Fibroblast of lung (primary cell): ENCODE measurements at places on chromosomes 11 and 22. TPM values are rescaled to one million over a fixed set of nuclear protein-coding genes. Genes with fewer than 3 reads are reported as not detected.
A peak's percentile ranks its signal among the peaks of the same experiment; 100 is the strongest.

RAB39A gene
- total RNA-seq, result not detected in 2 replicates

BRD1 gene
- total RNA-seq, result 23.9 and 26.6 TPM in 2 replicates

DNA sequence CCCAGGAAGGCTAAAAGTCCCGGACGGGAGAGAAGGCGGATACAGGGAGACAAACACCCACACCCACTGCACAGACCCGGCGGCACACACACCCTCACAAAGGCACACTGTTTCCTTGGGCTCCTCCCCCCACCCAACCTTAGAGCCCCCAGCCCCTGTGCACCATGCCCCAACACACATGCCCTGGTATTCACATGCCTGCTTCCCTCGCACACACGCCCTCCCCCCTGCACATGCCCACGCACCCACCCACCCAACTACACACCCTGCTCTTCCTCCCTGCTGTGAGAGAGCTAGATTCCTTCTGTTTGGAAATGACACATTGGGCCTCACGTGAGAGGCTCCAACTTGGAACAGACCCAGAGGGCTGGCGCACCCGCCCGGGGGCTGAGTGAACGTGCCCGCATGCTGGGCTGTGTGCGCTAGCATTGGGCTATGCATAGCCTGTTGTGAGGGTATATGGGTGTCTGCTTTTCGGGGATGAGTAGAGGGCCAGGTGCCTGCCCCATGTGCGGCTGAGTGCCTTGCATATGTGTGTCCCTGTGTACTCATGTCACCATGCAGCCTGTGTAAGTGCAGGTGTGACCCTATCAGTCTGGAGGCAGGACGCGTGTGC is 518 bp upstream of the CHRM1 start:
- no peak for DNase-seq

- DNase-seq, result peak; percentile 36
These were observed 3.1 kb downstream of the ASRGL1 start for GRCh38 chr11:62340269-62340901.

APOBEC3G gene
- 21.8 and 22.1 TPM in 2 replicates for total RNA-seq

- DNase-seq, result no peak
These were observed 260.8 kb downstream of the MIAT start for GRCh38 chr22:26918226-26918625.

GRCh38 chr11:84906995-84907394 is 720.1 kb downstream of the DLG2 start:
- peak; percentile 83 for DNase-seq

DNA sequence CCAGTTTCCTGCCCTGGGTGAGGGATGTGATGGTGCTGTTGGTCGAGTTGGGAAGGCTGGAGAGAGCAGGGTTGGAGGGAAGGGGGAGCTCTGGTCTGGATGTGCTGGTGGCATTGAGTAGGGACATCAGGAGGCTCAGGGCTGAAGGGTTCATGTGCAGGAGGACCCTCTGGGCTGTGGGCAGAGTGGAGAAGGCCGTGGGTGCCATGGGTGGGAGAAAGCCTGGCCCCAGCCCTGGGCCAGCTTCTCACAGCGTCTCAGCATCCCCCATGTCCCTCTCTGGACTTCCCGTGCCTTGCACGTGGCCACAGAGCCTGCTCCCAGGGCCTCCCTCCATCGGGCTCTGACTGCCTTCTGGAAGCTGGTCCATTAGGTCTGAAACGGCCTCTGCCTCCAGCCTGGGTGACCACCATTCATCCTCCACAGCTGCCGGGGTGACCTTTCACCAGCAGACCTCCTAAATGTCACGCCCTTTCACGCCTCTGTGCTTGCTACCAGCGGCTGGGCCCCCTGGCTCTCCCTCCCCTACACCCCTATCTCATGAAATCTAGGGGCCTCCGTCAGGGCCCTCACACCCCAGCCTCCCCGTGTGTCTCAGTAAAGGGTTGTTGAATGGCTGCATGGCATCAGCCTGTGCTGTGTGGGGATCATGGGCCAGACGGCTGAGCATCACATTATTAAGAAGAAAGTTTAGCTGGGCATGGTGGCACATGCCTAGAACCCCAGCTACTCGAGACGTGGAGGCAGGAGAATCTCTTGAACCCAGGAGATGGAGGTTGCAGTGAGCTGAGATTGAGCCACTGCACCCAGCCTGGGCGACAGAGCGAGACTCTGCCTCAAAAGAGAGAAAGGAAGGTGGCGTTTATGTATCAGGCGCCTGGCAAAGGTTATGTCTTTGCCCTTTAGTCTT is 25.5 kb downstream of the MYO7A start:
- DNase-seq, result no peak

DNA sequence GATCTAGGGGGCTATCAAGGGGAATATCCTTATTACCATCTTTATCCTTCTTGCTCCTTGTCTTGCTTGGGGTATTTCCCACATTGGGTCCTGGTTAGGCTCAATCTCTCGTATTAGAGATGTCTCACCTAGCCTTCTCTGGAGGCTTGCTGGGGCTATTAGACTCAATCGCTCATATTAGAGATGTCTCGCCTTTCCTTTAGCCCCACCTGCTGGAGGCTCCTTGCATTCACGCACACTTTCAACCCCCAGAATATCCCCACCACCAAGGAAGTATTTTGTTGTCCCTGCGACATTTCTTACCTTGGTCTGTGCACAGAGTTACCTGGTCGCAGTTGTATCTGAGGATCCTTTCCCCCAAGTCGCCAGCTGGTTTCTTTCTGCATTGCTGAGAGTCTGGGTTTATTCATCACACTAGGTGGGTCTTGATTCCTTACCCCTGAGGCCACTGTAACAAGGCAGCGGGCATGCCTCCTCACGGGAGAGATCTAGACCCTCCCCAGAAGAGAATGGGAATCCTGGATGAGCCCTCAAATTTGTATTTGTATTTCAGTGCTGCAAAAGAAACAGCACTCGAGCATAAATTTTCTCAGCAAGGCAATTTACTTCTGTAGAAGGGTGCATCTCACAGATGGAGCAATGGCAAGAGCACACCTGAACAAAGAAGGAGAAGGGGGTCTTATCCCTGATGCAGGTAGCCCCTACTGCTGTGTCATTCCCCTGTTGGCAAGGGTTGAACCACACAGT is 15.9 kb upstream of the HYLS1 start:
- DNase-seq, result peak; percentile 22

DNA sequence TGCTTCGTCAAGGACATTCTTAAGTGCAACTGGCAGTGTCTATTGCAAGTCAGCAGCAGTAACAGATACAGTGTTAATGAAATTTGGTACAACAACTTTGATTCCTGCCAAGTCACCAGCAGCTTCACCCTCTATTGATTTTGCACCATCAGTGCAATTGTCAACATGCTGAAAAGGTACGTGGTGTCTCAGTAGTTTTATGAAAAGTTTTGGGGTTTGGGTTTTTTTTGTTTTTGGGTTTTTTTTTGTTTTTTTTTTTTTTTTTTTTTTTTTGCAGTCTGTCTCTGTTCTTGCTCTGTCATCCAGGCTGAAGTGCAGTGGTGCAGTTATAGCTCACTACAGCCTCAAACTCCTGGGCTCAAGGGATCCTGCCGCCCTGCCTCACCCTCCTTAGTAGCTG is 19.1 kb upstream of the GRIK4 start:
- DNase-seq, result no peak

- DNase-seq, result no peak
These were observed 28.2 kb downstream of the HEPHL1 start for GRCh38 chr11:94049351-94049750.

DNA sequence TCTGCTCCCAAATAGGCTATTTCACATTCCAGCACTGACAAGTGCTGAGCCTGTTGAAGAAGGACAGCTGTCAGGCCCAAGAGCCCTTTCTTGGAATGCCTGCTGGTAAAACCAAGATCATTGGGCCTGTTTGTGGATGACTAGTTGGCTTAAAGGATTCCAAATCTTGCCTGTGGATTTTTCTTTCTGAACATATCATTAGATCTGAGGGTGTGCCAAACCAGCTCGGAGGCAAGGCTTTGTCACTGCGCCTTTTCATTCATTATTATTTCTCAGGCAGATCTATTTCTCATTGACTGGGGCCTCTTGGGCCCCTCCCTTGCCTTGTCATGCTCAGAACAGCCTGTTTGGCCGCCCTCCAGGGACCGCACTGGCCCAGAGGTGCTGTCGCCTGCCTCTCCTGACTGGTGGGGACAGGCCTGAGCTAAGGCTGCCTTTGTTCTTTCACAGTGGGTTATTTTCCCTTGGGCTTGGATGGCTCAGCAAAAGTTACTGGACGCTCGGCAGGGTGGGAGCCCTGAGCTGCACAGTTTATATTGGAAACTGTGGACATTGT is 222.7 kb upstream of the SESN3 start:
- peak; percentile 46 for DNase-seq

GRCh38 chr11:73409431-73409830 is 33.2 kb downstream of the RELT start:
- DNase-seq, result no peak

DNA sequence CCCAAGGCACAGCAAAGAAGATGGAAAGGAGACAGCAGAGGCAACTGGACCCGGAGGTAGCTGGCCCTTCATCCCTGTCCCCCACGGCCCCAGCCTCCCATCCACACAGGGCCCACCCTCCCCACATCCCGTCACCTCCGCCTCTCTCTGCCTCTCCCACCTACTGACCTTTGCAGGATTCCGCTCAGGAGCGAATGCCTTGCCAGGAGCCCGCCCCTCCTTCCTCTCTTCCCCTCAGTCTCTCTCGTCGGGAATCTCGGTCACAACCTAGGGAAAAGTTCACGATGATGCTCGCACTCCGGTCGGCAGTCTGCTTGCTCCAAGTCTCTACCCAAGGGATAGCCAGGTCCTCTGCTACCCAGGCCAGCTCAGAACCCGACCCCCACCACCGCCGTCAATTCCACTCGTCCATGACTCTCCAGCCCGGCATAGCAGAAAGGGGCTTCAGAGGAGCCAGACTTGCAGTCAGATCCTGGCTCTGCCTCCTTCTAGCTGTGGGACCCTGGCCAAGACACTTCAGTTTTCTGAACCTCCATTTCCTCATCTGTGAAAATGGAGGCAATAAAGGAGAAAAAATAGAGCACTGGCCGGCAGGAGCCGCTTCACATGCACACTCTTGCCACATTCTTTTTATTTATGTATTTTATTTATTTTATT is 10.2 kb downstream of the AHNAK start:
- DNase-seq, result no peak

NRXN2 gene
- under 0.01 and 0.26 TPM in 2 replicates for total RNA-seq

DNA sequence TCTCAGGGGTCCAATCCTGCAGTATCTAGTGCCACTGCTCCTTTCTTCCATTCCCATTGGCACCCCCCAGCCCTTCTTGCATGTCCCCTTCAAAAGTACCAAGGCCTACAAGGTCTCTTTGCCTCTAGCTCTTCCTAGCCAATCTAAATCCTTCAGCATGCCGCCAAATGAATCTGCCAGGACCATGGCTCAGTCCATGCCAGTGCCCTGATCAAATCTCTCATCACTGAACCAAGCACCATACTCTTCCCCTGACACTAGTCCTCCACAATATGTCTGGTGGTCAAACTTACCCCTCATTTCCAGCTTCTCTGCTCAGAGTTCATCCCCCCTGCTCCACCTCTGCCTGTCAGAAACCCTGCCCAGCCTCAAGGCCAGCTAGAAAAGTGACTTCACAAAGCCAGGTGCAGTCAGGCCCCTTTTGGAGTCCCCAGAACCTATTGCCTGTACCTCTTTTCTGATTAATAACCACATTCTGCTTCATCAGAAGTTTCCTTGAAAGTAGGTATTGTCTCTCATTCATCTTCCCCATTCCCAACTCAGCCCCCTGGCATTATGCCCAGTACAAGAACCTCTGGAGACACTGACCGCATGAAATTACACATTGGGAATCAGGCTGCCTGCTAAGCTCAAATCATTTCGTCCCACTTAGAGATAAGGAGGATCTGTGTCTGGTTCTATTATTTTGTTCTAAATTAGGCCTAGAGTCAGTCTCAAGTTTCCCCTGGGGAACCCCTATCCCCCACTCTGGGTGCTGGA is 11.4 kb downstream of the FEN1 start:
- DNase-seq, result peak; percentile 28

KRTAP5-7 gene
- under 0.01 and 0.17 TPM in 2 replicates for total RNA-seq

- no peak for DNase-seq
These were observed 96.2 kb downstream of the RASSF10 start for GRCh38 chr11:13105237-13105844.

MS4A3 gene
- not detected in 2 replicates for total RNA-seq

DNA sequence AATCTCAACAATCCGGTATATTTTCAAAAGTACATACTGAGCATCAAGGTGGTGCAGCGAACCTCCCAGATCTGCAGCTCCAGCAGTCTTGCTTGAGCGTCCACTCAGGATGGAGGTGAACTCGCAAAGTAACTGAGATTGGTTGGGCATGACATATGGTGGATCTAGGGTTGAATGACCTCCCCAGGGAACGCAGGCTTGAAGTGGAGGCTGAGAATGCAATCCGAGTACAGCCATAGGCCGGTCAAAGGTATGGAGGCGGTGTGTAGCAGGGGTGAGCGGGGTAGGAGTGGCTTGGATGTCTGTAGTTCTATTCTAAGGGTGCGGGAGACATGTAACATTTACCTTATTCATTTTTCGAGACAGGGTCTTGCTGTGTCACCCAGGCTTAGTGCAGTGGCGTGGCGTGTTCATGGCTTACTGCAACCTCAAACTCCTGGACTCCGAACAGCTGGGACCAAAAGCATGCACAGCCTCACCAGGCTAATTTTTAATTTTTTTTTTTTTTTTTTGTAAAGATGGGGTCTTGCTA is 631 bp upstream of the C22orf39 start:
- DNase-seq, result peak; percentile 59

DNA sequence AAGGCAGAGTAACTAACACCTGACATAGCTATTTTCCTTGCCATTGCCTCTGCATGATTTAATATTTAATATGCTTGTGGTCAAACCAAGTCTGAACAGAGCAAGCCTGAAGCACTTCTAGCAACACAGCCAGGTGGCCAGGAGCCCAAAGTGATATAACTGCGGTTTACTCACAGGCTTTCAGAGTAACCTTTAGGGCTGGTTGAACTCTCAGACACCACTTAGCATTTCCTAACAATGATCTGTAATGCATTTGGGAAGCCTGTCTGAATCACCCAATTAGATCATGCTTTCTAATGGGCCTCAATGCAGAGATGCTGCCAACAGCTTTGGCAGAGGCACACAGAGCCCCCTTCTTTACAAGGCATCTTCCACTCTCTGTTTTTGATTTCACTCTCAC is 96.1 kb downstream of the FDX1 start:
- peak; percentile 93 for DNase-seq

LINC01488 gene
- not detected in 2 replicates for total RNA-seq

DNA sequence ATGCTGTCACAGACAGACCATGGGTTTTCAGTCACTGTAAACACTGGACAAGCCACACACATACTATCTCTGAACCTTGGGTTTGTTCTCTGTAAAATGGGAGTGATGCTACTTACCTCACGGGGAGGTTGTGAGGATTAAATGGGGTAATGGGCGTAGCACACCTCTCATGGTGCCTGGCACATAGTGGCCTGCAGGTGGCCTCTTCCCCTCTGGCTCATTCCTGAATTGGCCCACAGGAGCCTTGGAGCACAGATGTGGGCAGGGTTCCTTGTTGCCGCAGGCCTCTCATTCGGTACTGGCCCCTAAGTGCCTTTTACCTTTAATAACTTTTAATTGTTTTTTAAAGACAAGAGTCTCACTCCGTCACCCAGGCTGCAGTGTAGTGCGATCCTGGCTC is 11.7 kb downstream of the MICAL2 start:
- DNase-seq, result no peak

GRCh38 chr22:42375982-42376381 is 56.2 kb downstream of the NFAM1 start:
- no peak for DNase-seq

RGL4 gene
- not detected in 2 replicates for total RNA-seq

GRCh38 chr22:25172153-25172552 is 27.5 kb upstream of the CRYBB3 start:
- no peak for DNase-seq
